ENCODE measurements at places on chromosomes 2 and 18.
A peak's percentile ranks its signal among the peaks of the same experiment; 100 is the strongest.

- peak; percentile 94 for DNase-seq
Measured at GRCh38 chr2:205680067-205680466, 2.2 kb upstream of the NRP2 start.

- DNase-seq: peak; percentile 85
Measured at GRCh38 chr2:163735685-163736432, at the start of gene FIGN. Gene FIGN, minus strand, starts transcription at chr2:163736008. Its CDS starts 1,081 bp downstream, at chr2:163734927.

DNA sequence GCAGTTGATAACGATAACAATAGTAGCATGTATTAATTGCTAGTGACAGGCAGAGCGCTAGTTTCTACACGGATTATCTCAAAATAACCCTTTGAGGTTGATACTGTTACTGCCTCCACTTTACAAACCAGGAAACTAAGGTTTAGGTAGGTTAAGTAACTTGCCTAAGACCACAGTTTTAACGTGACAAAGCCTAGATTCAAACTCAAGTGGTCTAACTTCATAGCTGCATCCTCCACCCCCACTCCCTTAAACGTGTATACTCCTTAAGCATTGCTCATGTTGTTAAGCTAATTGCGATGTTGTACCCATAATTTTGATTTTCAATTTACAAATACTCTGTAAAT, 1.2 kb downstream of the ME2 start:
- no peak for DNase-seq

DNA sequence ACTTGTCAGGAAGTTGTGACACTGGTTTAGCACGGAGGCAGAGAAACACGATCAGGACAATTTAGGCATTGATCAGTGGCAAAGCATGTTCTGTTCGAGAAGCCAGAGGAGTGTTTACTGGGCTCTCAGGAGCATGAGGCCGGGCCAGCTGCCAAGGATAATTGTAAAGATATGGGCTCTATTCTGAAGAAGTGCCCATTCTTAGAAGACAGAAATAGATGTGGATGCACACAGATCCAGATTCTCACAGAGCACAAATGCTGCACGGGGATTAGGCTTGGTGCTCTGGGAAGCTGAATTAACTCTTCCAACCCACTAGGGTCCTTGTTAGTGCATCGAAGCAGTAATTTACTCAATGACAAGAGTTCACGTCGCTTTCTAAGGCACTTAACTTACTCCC, 16.2 kb downstream of the AFF3 start:
- no peak for DNase-seq

GRCh38 chr2:122423934-122424333, 668.5 kb downstream of the TSN start:
- no peak for DNase-seq

- DNase-seq: no peak
Measured at GRCh38 chr2:81981585-81981984, 1677.0 kb upstream of the LRRTM1 start.

- DNase-seq: peak; percentile 61
Measured at GRCh38 chr2:149832324-149832723, 244.7 kb upstream of the MMADHC start.

- DNase-seq: peak; percentile 91
Measured at GRCh38 chr18:21053127-21053526, 58.5 kb downstream of the ROCK1 start.

- no peak for DNase-seq
Measured at GRCh38 chr2:88258208-88258607, 88.1 kb downstream of the THNSL2 start.

DNA sequence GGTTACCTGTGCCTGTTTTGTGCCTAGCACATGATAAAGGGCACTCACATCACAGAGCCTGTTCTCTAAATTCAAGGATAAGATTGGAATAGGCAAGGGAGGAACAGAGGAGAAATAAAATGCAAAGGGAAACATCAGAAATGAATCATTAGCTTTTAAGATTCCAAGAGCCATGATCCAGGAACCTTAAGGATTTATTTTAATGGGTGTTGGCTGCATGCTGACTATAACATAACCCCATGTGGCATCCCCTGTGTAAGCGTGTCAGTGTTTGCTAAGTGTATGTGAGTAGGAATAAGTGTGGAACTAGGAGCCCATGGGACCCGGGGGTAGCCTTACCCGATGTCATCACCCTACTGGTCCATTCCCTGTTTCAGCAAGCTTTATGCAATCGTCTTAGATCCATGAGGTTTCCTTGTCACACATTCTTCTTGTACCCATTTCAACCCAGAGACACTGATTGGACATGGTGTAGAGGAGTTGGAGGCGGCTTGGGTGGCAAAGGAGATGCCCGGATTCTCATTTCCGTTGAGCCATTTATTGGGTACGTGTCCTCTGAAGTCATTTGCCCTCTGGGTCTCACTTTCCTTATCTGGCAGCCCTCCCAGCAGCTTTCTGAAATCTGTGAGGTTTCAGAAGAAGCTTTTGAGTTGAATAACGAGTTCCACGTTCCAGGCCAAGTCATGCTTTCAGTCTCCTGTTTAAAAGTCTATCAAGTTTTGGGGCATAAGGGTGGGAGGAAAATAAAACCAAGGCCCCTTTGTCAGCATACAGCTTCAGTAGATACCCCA, 117.0 kb downstream of the MGAT5 start:
- no peak for DNase-seq

DNA sequence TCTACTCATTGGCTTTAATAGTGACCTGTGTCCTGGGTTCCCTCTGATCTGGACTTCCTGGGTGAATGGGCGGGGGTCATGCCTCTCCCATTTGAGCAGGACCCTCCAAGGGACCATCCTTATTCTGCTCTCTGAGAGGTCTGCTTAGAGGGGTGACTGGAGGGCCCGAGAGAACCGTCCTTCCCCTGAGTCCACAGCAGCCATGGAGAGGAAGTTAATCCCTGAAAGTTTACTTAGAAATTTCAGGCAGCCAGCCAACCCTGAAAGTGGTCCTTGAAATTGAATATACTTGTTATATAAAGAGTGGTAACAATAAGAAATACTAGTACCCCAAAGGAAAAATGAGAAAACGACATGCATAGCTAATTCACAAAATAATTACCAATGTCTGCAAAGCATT, 226.1 kb downstream of the DYSF start:
- DNase-seq: no peak

DNA sequence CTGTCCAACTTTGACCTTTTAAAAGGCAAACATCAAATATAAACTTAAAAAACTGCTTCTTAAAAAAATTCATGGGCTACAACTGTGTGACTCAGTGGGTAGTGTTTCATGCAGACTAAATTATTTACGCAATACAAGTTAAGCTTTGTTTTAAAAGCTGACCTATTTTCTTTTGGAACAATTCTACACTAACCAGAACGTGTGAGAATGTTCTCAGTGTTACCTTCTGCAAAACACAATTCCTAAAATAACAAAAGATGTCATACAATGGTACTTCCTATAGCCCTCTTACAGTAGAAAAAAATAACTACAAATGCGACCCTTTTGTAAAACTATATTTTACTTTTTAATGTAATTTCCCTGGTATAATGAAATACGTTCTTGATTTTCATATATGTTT, 793.8 kb upstream of the FSHR start:
- no peak for DNase-seq

DNA sequence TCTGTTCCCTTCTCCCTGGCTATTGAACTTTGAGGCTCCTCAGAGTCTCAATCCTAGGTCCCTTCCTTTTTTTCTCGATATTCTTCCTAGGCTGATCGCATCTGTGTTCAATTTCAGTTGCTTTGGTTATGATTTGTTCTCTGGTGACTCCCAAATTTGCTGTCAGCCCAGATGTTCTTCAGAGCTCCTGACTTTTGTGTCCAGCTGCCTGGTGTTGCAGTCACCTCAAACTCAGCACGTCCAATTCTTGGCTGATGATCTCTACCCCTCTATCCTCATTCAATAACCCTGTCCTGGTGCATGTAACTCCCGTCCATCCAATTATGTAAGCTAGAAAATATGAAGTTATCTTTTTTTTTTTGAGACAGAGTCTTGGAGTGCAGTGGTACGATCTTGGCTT, 31.4 kb downstream of the DIS3L2 start:
- DNase-seq: no peak

GRCh38 chr2:190562121-190562520, 27.6 kb upstream of the NEMP2 start:
- DNase-seq: no peak

- DNase-seq: no peak
Measured at GRCh38 chr2:133511679-133512078, 56.6 kb downstream of the NCKAP5 start.

DNA sequence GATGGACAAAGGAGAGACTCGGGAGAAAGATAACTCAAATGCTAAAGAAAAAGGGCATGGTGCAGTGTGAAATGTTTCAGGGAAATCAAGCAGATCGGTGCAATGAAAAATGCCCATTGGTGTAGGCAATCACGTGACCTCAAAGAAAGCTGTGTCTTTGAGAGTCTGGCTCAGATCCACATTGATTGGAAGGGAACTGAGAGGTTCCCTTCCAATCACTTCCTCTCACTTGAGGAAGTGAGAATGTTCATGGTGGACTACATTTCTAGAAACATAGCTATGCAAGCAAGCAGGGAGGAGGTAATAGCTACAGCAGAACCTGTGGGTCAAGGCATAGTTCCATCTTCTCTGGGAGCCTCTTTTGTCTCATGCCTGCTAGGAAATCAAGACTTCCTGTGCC, 187.4 kb downstream of the LPIN1 start:
- DNase-seq: no peak

DNA sequence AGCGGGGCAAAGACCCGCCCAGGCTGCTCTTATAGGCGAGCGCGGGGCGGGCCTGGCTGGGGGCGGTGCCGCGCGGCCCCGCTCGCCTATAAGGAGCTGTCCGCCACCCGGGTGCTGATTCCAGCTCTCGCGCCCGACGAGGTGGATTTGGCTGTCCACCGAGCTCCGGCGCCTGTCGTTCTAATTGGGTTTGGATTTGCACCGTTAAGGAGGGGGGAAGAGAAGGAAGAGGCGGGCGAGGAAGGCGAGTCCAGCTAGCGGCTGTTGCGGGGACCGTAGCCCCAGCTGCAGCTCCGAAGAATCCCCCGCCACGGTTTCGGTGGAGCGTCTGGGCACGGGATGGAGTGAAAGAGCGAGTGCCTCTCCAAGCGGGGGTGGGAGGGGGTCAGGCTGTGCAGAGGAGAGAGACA, at the start of gene CNTNAP5:
TSS of gene CNTNAP5 (plus strand) at position 117 of the 410 bp plus-strand sequence. CDS start 364 bp downstream, outside the sequence.
- peak; percentile 34 for DNase-seq

Measured in fibroblast of upper back skin (primary cell).